Activated naive CD4-positive, alpha-beta T cell treated with anti-CD3 and anti-CD28 coated beads, Interleukin-2, amount 50 U/mL, for 16 hours (primary cell): ENCODE measurements at places on chromosomes 1 and 21.

GRCh38 chr1:197862671-197863070, 39.8 kb upstream of the C1orf53 start:
- DNase-seq, result no peak

- DNase-seq, result no peak
These were observed 638 bp upstream of the TUFT1 start for GRCh38 chr1:151539321-151540020.

GRCh38 chr1:41880261-41880660, 38.5 kb downstream of the HIVEP3 start:
- DNase-seq, result no peak

GRCh38 chr1:119147661-119148090, 7.2 kb upstream of the WARS2 start:
- no peak for DNase-seq

- DNase-seq, result no peak
These were observed 273.9 kb upstream of the FMN2 start for GRCh38 chr1:239817801-239818200.

DNA sequence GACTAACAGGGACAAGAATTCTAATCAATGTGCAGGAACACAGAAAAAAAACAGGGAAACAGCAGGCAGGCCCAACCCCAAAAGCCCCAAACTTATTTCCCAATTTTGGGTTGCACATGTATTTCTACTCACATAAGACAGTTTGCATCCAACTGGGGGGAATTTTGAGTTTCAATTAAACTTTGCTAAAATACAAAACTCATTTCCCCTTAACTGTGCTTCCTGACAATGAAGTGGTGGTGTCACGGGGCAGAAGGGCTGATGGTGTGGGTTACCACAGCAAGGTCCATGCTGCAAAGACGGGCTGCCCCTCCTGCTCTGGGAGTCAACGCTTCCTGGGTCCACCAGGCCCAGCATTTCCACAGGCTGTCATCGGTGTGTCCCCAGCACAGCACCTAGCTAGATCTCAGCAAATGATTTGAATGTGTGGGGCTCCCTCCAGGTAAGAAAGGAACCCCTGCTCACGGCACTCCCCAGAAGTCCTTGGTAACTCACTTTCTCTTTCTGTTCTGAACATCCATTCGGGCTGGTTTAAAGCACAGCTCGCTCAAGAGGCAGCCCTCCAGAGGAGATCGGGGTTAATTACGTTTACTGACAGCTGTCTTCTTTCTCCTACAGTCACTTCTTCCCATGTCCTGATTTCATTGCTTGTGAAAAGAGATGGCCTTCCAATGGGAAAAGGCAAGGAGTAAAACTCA, 27.4 kb downstream of the HIVEP3 start:
- DNase-seq, result peak; percentile 62

- DNase-seq, result no peak
These were observed 415.6 kb downstream of the RYR2 start for GRCh38 chr1:237457573-237457972.

GRCh38 chr1:59315529-59316463, 18.9 kb downstream of the FGGY start:
- no peak for DNase-seq

GRCh38 chr1:8404460-8405370, 86.8 kb downstream of the SLC45A1 start:
- DNase-seq, result no peak

DNA sequence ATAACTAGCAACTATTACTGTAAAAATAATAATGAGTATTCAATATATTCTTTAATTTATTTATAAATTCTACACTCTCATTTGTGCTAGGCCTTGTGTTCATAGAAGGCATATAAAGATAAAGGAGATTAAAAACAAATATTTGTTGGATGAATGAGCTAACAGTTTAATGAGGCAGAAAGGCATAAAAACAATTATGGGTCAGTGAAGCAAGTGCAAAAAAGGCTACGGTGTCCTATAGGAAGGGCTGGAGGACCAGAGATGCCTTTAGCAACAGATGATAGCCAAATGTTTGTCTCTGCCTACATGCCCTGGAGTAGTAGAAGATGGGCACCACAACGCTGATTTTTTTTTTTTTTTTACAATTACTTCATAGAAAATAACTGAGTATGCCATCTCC, 45.7 kb downstream of the PTGS2 start:
- DNase-seq, result no peak

- DNase-seq, result no peak
These were observed 87.0 kb downstream of the ATP5PO start for GRCh38 chr21:33828577-33828976.
